ENCODE measurements at places on chromosomes 6 and 20. TPM values are rescaled to one million over a fixed set of nuclear protein-coding genes. Genes with fewer than 3 reads are reported as not detected.

The KHDC1 gene
- 5.1 TPM for total RNA-seq

The CALHM5 gene
- 4.2 TPM for total RNA-seq

The BCAS1 gene
- 70.7 TPM for total RNA-seq

The MYLIP gene
- total RNA-seq, result 2.9 TPM

The HLA-G gene
- not detected for total RNA-seq

The CRISP1 gene
- total RNA-seq, result not detected

The SALL4 gene
- total RNA-seq, result not detected

The FAM83C gene
- total RNA-seq, result not detected

The LZTS3 gene
- total RNA-seq, result 22.3 TPM

The MUCL3 gene
- 252 TPM for total RNA-seq

The TPD52L1 gene
- total RNA-seq, result 14.8 TPM

The KIF6 gene
- not detected for total RNA-seq

The PRL gene
- total RNA-seq, result not detected

The DEFB124 gene
- not detected for total RNA-seq

The FOXS1 gene
- not detected for total RNA-seq

The ATG5 gene
- 89.4 TPM for total RNA-seq

The PGC gene
- total RNA-seq, result 1,005 TPM

The ADNP gene
- total RNA-seq, result 55.6 TPM

The KCNK16 gene
- not detected for total RNA-seq

The RAET1G gene
- 0.89 TPM for total RNA-seq

The LST1 gene
- not detected for total RNA-seq

Data from stomach (tissue), 19 donors.